Glutamatergic neuron (in vitro differentiated cells): ENCODE measurements at places on chromosomes 2 and 18.

DNA sequence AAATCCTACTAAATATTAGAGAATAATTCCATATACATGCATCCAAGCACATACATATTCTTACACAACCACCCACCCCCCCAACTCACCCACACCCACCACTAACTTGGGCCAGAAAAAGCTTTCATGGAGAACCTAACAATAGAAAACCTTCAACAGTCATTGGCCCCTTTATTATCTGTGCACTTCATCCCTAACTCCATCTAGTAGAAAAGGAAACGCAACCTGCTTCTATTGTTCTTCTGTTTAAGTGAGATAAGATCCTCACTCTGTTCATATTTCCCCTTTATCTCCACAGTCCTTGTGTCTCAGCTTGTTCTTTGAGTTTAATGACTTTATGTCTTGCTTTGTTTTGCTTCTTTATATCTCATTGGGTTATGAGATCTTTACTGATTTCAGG is 1740.2 kb upstream of the CELF4 start:
- no peak for DNase-seq

GRCh38 chr2:2116657-2117056 is 214.4 kb downstream of the MYT1L start:
- DNase-seq = no peak

DNA sequence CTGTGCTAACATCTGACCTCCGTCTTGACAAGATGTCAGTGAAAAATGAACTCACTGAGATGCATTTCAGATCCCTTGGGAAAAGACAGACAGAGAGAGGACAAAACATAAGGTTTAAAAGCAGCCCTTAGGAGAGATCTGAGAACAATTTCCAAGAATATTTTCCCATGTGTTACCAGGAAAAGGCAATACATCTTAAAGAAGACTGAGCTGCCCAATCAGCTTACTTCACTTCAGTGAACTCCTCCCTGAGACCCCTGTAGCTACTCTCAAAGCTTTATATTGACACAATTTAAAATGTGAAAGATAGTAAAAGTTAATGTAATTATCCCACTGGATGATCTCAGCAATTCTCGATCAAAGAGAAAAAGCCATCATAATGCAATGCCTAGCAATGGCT is 505.0 kb downstream of the DCC start:
- no peak for DNase-seq

DNA sequence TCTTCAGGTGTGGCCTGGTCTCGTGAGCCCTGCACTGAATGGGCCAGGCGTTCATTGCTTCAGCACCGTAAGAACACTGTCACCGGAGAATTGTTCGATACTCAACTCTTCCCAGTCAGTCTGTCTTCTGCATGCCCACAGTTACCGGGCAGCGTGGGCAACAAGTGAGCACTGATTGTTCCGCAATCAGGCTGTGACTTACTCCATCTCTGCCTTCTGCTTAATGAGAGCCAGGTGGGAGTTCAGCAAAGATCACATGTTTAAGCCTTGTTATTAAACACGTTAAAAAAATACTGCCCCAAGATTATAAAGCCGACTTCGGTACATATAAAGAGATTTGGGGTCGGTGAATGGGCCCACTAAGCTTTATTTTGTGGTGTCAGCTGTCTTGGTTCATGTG is 3.7 kb downstream of the STEAP3 start:
- no peak for DNase-seq

DNA sequence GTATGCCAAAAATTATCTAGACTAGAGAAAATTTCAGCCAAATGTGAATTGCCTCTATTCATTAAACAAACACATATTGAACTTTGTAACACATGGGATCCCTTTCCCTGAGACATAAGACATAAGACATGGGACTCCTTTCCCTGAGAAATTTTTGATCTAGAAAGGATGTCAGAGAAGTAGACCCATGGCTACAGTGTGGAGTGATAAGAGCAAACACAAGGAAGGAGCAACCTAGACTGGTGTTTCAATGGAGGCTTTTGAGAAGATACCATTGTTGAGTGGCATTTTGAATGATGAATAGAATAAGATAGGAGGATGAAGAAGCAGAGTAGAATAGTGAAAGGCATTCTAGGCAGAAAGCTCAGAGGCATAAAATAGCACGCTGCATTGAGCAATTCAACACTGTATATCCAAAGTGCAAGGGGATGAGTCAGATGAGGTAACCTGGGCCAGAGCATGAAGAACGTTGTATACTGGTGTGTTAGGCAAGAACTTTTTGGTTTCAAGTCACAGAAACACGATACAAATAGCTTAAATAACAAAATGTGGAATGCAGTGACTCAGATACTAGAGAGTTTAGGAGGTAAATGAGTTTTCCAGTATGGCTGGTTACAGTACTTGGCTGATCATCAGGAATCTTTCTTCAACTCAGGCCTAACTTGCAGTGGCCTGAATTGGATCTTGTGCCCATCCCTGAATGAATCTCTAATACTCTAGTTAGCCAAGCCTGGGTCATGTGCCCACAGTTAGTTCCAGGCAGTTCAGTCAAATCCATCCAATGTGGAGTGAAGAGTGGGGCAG is 129.8 kb upstream of the TANK start:
- DNase-seq = no peak

GRCh38 chr2:33804155-33804554 is 205.1 kb upstream of the FAM98A start:
- DNase-seq = no peak

GRCh38 chr2:8022908-8023640 is 658.8 kb upstream of the ID2 start:
- no peak for DNase-seq

DNA sequence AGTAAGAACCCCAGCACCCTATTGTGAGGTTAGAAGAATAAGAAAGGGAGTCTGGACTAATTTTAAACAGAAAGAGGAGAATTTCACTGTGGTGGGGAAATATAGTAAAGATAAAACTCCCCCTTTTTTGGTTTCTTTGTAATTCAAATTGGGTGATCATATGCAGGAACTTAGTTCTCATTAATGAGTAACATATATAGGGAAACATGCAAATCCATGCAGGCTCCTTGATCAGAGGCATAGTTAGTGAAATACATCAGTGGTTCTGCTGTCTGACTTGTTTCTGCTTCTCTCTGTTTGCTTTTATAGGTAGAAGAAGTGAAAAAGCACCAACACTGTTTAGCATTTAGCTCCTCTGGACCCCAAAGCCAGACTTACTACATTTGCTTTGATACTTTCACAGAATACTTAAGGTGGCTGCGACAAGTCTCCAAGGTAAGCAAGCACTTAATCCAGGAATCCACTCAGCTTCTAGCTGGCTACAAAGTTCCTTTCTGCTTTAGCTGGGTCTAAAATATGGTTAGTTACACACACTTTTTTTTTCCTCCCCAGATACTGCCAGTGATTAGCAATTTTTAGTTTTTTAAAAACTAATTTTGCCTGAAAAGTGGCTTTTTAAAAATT is 123.2 kb downstream of the PHLPP1 start:
- DNase-seq = no peak

DNA sequence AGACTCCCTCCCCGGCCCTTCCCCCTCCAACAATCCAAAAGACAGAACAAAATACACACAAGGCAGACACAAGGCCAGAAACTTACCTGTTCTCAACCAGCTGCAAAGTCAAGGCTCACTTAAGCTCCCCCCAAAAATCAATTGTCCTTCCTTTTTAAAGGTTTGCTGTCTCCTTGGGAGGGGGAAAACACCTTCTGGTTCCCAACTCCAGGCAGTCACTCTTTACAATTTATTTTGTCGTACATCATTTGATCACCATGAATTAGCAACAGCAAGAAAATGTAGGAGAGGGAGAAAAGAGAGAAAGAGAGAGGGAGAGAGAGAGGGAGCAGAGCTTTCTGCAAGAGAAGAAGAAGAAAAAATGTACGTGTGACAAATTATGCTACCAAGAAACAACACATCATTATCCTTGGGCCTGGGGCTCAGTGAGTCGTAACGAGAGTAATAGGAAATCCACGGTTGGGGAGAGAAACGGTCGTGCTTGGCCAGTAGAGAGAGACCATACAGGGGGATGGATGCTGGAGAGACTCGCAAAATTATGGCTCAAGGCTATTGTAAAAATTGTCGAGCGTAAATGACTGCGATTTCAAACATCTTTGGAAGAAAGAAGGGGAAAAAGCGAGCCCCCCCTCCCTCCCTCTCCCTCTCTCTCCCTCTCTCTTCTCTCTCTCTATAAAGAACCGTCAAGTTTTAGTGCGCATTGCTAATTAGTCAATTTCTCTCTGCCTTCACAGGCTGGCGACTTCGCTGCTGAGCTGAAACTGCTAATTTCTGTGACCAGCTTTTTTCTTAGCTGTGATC is at the start of gene KLHL14:
TSS of gene KLHL14 (minus strand) at position 443 of the 801 bp plus-strand sequence. CDS start 2,432 bp downstream, outside the sequence.
- no peak for DNase-seq

GRCh38 chr18:48345596-48345995 is 63.6 kb downstream of the ZBTB7C start:
- no peak for DNase-seq

DNA sequence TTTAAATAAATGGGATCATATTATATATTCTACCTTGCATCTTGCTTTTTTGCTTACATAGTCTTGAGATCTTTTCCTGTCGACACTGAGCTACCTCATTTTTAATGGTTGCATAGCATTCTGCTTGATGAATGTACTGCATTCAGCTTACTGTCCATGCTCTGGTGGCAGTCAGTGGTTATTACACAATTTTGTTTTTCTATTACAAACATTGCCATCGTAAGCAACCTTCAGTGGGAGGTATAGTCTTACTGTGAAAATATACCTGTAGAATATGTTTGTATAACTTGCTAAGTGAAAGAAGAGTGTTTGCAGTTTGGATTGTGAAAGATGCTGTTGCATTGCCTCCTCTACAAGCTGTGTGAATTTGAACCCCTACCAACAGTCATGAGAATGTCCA is 43.4 kb downstream of the UBXN4 start:
- DNase-seq = no peak

DNA sequence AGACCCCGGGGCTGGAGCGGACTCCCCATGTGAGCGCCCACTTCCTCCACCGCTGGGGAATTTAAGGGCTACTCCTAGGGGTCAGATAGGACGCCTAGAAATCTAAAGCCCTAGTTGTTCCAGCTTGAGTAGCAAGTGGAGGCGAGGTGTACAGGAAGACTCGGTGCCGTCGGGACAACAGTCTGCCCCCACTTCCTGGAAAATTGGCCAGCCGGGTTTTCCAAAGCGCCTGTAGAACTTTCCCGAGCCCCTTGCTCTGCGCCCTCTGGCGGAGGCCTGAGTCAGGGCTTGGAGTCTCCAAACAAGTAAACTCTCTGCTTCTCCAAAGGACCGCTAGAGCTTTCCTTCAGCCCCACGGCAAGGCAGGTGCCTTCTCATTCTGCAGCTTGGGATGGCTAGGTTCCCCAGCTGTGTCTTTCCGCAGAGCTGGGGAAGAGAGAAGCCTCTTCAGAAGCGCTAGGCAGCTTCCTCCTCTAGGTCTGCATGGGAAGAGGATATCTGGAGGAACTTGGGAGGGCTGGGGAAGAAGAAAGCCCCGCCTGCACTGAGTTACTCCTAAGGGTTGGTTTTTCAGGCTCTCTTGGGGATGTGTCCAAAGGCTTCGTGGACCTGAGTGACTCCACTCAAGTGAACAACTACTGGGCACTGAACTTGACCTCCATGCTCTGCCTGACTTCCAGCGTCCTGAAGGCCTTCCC is 681 bp downstream of the SPR start:
- peak; percentile 95 for DNase-seq

DNA sequence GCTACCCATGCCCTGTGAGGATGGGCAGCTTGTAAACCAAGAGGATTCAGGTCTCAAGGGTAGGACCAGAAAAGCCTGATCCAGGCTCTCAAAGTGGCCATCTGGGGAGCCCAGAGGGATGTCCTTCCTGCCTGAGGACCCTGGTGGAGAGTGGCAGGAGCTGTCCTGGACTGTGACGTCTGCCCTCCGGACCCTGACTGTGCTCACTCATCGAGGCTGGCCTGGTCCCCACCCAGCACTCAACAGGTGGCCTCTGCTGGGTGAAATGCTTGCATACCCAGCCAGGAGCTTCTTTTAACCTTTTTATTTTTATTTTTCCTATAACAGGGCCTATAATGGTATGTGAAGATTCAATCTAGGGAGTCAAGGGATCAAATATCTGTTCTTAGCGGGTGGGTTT is 24.5 kb downstream of the CREG2 start:
- DNase-seq = no peak
